CMK (cell line): ENCODE measurements at places on chromosomes 11 and 22.

GRCh38 chr11:116110802-116111201 lies 606.6 kb upstream of the CADM1 start:
- DNase-seq = no peak

GRCh38 chr11:8111636-8112035 lies 30.6 kb downstream of the TUB start:
- DNase-seq = no peak

- DNase-seq = no peak
These were observed 690 bp downstream of the CSNK1E start for GRCh38 chr22:38316364-38317121.

DNA sequence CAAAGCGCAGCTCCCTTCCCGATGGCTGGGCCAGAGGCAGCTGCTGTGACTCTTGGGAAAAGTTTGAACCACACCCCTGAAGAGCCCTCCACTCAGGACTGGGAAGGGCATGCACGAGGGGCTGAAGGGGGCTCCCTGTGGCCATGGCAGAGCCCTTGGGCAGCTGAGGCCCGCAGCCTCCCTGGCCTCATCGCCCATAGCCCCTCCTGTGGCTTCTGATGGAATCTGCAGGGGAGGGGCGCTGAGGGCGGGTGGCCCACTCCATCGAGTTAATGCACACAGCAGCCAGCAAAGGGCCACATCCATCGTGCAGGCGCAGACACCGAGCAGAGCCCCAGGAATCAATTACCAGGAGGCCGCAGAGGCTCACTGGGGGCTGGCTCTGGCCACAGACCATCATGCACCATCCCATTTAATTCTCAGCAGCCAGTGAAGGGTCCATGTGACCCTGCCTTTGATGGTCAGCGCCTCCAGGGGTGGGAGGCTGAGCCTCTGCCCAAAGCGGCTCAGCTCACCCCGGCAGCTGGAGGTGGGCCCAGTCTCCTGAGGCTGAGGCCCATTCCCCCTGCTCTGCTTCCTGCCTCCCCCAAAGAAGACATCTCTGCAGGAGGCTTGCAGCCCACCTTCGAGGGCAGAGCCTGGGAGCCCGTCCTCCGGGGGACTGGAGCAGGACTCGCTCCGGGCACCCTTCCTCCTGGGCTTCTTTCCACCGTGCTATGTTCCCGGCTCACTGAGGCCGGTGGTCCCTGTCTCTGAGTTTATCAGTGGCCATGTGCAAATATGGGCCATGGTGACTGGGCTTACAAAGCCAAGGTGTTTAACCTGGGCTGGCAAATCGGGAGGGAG lies 1410.2 kb downstream of the BRD1 start:
- no peak for DNase-seq

GRCh38 chr22:37672920-37673455 lies 2.4 kb upstream of the LGALS1 start:
- DNase-seq = no peak

DNA sequence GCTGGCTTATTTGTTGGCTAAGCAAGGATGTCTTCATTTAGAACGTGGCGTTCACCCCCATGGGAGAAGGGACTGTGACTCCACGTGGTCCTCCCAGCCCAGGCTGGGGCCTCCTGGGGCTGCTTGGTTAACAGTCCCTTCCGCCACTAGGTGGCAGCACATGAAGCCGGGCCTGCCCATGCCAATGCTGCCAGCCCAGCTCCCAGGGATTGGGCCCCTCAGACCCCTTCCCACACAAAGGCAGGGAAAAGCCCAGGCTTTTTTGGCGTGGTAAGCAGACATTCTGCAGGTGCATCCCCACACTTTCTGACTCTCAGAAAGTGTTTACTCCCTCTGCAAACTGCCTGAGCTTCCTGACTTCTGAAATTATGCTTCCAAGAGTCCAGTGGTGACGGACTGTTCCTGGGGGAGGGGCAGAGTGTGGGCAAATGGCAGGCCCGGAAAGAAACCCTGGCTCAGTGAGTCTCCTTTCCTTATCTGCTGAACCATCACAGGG lies 3.1 kb downstream of the CBX6 start:
- peak; percentile 40 for DNase-seq

GRCh38 chr11:3170756-3171650 lies 5.9 kb upstream of the OSBPL5 start:
- no peak for DNase-seq

DNA sequence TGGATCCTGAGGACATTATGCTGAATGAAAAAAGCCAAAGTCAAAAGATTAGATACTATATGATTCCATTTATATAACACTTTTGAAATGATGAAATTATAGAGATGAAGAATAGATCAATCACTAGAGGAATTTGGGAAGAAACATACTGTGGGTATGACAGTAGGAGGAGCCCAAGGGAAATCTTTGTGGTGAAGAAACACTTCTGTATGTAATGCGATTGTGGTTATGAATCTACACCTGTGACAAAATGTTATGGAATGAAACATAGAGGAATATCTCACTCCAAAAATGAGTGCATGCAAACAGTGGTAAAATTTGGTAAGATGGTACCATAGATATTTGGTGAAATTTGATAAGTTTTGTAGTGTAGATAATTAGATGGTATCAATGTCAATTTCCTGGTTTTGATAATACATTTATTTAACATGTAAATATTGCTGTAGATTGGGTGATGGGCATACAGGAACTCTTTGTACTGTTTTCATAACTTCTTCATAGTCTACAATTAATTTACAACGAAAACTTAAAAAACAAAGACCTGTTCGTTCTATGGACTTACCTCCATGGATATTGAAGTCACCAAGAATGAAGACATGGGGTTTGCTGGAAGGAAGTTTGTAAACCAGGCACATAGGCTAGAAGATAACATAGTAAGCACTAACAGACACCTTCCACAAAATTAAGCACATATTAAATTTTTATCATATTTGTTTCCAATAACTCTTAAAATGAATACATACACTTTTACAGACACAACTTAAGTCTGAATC lies 11.5 kb downstream of the MRGPRX1 start:
- DNase-seq = no peak

DNA sequence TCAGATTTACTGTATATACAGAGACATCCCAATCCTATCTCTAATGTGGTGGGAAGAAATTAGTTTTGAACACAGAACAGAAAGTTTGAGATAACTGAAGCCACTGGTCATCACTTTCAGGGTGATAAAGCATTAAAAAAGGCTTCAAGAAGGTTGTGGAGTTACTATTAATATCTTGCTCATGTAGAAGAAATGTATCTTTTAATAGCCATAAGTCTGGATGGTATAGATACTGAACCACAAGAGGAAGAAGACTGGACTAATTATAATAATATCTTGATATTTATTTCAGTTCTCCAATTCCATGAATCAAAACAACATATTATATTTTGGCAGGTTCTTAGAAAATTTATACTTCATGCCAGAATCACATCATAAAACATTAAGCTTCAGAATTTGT lies 137.1 kb downstream of the TMEM135 start:
- peak; percentile 44 for DNase-seq

- no peak for DNase-seq
These were observed 456 bp downstream of the AAMDC start for GRCh38 chr11:77821349-77821851.

DNA sequence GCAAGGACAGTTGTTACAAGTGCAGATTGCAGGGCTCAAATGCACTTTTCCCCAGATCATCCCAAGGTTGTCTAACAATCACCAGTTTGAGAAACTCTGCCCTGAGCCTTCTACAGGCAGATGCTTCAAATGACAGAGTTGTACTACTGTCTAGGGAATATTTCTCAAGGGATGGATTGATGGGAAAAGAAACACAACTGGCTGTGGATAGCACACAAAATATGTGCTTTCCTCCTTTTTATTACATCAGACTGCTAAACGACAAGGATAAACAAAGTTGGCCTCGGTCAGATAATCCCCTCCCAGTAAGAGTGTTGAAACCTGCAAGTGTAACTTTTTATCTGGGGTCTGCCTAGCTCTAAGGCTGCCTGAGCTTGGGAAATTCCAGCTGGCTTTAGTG lies 46.6 kb upstream of the SORL1-AS1 start:
- no peak for DNase-seq

DNA sequence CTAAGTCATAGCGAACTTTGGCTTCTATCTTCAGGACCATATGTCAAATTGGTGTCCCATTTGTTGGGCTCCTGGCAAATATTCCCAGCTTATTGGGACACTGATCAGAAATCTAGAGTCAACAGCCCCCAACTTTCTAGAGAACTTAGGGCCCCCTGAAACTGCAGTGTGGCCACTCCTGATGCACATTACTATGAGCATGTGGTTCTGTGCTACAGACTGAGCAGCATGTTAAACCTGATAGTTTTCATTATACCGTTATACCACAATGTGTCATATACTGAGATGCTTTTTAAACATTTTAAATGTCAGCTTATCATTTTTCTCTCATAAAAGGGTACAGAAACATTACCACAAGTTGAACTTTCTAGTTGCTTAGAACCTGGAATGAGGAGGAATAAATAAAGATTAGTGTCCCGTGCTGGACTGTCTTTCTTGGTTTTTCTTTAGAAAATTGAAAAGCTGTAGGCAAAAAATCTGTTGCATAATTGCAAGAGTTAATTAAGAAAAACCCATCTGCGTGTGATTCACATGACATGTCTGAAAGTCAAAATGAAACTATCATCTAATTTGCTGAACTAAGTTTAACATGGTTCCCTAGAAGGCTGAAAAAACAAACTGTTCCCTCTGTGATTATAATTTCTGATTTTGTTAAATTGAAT lies 16.4 kb upstream of the CTSC start:
- no peak for DNase-seq

- no peak for DNase-seq
These were observed 36.6 kb upstream of the GRAMD4 start for GRCh38 chr22:46583571-46583970.

DNA sequence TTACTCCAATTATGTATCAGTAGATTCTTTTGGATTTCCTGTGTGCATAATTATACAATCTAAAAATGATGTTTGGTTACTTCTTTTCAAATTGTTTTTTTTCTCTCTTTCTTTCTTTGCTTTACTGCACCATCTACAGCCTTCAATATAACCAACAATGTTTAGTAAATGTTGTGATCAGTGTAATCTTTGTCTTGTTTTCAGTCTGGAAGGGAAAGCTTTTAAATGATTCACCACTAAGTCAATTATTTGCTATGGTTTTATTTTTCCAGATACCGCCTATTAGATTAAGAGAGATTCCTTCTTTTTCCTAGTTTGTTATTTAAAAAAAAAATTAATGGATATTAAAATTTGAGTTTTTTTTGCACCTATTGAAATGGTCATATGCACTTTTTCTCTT lies 29.8 kb upstream of the ABTB2 start:
- DNase-seq = no peak

- no peak for DNase-seq
These were observed at the start of gene BSX for GRCh38 chr11:122981388-122982264. Gene BSX, minus strand, starts transcription at chr11:122981834. Its CDS starts 163 bp downstream, at chr11:122981671.
